D721Med (cell line): ENCODE measurements at places on chromosomes 16 and 17.

DNA sequence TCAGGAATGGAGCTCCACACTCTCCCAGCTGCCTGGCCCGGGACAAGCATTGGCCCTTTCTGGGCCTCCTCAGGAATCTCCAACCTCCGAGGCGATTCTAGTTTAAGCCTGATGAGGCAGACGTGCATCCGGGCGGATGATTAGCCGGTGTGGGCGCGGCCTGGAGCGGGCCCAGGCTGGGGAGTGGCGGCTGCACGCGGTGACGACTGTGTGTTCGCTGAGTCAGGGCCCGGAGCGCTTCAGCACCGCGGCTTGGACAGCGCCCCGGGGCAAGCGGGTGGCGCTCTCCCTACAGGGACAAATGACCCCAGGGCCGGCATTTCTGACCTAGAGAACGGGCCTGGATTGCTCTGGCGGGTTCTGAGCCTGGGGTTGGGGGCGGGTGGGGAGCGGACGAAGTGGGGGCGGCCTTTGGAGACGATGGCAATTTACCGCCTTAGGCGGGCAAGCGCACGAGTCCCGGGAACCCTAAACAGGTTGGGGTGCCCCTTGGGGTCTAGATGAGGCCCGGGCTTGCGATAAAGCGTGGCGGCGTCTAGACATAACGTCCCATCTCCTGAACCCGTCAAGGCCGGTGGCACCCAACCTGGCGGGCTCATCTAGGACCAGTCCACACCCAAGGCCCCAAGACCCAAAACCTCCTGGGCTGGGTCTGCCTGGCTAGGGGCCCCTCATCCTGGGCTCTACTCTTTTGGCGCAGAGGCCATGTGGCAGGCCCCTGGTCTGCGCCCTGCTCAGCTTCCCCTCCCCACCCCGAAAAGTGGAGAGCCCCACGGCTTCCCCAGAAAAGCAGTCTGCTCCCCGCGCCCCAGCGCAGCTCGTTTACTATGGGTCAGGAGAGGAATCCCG, 22.3 kb upstream of the ZNHIT3 start:
- no peak for DNase-seq

DNA sequence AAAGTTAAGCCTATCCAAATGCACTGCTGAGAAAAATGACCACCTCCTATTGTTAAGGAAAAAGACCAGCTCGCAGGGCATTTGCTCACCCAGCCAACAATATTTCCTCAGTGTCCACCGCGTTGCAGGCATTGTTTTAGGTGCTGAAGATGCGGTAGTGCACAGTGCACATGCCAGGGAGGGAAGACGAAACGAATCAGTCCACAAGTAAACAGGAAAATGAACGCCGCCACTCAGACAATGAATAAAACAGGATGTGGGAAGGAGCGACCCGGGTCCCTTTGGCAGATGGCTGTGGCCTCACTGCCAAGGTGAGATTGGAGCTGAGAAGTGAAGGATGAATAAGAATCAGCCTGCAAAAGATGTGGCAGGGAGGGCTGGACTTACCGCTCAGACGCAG, 249.2 kb downstream of the FOXL1 start:
- no peak for DNase-seq

DNA sequence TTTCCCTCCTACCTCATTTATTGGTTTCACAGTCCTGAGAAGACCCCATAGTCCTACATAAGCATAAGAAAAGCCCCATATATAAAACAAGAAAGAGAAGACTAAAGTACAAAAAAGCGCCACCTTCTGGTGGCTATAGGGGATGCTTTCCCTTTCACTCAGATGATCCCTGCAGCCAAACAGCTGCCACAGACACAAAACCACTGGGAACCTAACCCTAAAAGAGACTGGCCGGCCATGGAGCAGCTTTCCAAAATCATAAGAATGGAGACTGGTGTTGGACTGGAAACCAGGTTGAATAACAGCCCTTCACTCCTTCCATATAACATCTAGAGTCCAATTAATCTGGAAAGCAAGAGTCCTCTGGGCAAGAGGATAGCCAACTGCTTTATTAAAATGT, 11.4 kb downstream of the DYNC1LI2 start:
- no peak for DNase-seq

- DNase-seq: no peak
Observed at GRCh38 chr17:53949473-53950090, 126.9 kb downstream of the KIF2B start.

DNA sequence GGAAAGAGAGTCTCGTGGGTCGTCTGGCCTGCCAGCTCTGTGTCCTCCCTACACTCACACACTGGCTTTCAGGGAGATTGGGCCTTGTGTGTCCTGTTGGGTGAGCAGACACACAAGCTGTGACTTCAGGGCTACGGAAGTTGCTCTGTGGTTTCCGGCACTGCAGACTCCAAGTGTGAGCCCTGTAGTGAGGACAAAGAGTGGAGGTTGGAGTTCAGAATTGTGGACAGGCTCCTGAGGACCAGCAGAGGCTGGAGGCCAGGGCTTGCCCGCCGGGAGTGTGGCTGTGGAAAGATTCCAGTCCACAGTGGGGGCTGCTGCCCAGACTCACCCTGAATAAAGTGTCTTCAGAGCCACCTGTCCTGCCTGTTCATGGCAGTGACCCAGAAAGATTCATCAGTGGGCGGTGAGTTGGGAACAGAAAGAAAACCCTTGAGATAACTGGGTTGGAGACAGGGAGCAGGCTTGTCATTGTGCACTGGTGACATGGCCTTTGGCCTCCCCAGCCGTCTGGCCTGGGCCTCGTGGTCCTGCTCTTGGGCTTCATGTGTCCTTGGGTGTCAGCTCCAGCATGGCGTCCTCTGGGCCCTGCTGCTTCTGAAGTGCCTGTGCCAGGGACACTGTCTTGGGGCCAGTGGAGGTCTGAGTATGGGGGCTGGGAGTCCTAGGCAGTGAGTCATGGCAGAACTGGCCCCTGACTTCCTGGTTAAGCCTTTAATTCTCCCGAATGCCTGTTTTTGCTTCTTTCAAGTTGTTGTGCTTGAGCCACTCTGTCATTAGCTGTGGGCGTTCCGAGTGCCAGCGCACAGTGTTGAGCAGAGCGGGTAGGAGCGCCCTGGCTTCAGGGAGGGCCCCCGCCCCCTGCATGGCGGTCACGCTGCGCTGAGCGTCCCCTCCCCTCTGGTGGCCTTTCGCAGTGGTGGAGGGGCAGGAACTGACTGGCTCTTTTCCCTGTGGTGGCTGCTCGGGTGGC, 19.9 kb upstream of the ZNF750 start:
- DNase-seq: no peak
